Ascending aorta (tissue), 2 donors: ENCODE measurements at places on chromosomes 5 and 9.

GRCh38 chr9:117719161-117719920, 15.1 kb downstream of the TLR4 start:
- peaks cover 3% of the 10 kb centered on the region for H3K36me3 ChIP-seq
- H3K4me1 ChIP-seq: peaks cover 28% of the 10 kb centered on the region
- DNase-seq: no peak

DNA sequence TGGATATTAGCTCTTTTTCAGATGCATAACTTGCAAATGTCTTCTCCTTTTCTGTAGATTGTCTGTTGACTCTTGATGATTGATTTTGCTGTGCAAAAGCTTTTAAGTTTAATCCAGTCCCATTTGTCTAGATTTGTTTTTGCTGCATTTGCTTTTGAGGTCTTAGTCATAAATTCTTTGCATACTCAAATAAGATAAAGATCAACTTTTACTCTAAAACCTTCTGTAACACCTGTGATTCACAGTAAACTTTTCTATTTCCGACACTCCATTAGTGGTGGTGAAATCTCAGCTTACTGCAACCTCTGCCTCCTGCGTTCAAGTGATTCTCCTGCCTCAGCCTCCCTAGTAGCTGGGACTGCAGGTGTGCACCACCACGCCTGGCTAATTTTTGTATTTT, 239.0 kb upstream of the ST8SIA4 start:
- no peak overlapping the region for H3K4me3 ChIP-seq
- H3K27ac ChIP-seq: no peak overlapping the region
- no peak for DNase-seq
- no peaks in the 10 kb centered on the region for H3K27me3 ChIP-seq
- no peaks in the 10 kb centered on the region for H3K36me3 ChIP-seq
- no peaks in the 10 kb centered on the region for H3K4me1 ChIP-seq

DNA sequence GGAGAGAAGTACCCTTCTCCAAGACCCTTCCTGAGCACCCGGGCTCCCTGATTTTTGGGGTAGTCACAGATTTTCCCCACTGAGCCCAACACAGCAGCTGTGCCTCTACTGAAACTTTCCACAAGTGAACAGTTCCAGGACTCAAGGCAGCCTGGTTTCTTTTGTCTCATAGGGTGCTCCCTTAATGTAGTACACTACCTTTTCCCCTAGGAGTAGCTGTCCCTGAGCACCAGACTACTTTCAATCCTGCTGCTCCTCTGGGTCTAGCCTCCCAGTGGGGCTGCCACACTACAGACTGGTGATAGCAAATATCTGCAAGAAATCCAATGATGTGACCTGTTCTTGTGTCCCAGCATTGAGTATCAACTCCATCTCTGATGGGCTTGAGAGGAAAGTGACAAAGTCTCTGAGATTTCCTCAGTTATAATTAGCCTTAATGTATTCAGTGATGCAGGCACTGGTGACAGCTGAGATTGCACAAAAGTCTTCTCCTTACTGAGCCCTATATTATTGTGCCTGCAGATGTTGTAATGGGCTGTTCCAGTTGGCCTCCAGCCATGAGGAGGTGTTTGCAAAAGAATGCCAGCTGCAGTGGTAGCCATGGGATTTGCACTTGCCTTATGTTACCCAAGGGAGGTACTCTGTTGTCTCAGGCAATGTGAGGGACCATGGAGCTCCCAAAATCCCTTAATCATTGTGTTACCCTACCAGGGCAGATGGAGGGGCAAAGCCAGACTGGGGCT, 1802.5 kb downstream of the EFNA5 start:
- H3K27me3 ChIP-seq: no peaks in the 10 kb centered on the region
- no peak for DNase-seq
- H3K36me3 ChIP-seq: no peaks in the 10 kb centered on the region

DNA sequence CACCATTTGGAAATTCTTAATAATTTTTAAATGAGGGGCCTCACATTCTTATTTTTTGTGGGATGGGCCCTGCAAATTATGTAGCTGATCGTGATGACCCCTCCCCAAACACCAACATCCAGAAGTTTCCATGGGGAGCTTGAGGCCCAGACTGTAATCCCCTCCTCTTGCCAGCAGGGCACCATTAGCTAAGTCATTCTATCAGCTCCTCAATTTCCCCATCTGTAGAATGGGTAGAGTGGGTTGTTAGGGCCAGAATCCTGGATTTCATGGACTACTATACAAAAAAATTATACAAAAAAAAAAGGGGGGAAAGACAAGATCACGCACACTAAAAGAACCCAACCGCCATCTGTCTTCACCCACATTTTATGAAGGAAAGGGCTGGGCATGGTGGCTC, 38.4 kb downstream of the SHB start:
- H3K27ac ChIP-seq: no peak overlapping the region
- no peak for DNase-seq
- H3K4me3 ChIP-seq: no peak overlapping the region

- H3K27me3 ChIP-seq: no peaks in the 10 kb centered on the region
- no peak overlapping the region for H3K4me3 ChIP-seq
- H3K4me1 ChIP-seq: no peaks in the 10 kb centered on the region
Measured at GRCh38 chr5:26807231-26808199, 230.9 kb downstream of the CDH9 start.

DNA sequence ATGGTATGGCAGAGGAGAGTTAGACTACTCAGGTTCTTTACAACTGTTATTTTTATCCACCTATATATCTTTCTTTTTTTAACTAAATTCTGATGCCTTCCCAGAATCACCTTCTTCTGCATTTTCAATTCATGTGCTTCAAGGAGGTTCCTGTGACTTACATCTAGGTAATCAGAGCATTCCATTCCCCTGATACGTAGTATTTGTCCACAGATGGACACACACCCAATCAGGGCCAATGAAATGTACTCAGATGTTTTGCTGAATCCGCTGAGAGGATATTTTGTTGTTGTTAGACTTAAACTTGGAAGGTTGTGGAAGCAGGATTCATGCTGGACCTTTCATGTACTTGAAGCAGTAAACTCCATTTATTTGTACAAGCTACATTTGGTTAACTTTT, 159.4 kb upstream of the FER start:
- no peaks in the 10 kb centered on the region for H3K36me3 ChIP-seq
- no peaks in the 10 kb centered on the region for H3K27me3 ChIP-seq
- no peak overlapping the region for H3K4me3 ChIP-seq
- H3K27ac ChIP-seq: no peak overlapping the region
- no peak for DNase-seq
- no peaks in the 10 kb centered on the region for H3K4me1 ChIP-seq

GRCh38 chr5:106508894-106509293, 1161.8 kb downstream of the EFNA5 start:
- no peak overlapping the region for H3K4me3 ChIP-seq
- DNase-seq: no peak
- no peaks in the 10 kb centered on the region for H3K4me1 ChIP-seq
- H3K27me3 ChIP-seq: no peaks in the 10 kb centered on the region
- H3K27ac ChIP-seq: no peak overlapping the region
- no peaks in the 10 kb centered on the region for H3K36me3 ChIP-seq

DNA sequence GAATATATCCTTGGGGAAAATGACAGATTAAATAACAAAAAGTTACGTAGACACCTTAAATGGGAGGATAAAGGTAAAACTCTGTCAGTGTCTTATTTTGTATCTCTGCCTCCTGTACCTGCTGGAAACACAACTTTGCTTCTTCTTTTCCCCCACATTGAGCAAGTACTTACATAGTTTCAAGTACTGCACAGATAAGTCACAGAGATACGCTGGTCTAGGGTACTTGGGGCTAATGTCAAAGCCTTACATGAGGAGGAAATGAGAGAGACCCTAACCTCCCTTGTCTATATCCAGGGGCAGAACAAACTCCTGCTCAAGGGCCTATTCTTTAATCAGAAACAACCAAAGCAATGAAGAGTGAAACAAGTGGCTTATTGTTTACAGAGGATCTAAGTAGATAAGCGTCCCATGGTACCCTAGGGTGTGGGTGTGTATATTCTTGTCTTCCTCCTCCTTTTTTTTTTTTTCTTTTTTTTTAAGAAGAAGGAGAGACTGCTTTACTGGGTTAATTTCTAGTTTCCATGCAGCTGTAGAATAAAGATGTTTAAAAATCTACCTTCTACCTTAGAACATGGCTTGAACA, 43.1 kb downstream of the ELL2 start:
- H3K4me1 ChIP-seq: peaks cover 16% of the 10 kb centered on the region
- H3K27me3 ChIP-seq: no peaks in the 10 kb centered on the region
- H3K27ac ChIP-seq: no peak overlapping the region
- H3K4me3 ChIP-seq: no peak overlapping the region
- H3K36me3 ChIP-seq: peaks cover 6% of the 10 kb centered on the region

GRCh38 chr9:75429531-75430475, 341.5 kb downstream of the OSTF1 start:
- no peaks in the 10 kb centered on the region for H3K27me3 ChIP-seq
- DNase-seq: no peak
- no peak overlapping the region for H3K4me3 ChIP-seq
- peaks cover 13% of the 10 kb centered on the region for H3K4me1 ChIP-seq

GRCh38 chr5:54460181-54460919, 4.9 kb downstream of the HSPB3 start:
- DNase-seq: no peak
- no peaks in the 10 kb centered on the region for H3K27me3 ChIP-seq
- H3K27ac ChIP-seq: no peak overlapping the region
- H3K4me1 ChIP-seq: peaks cover 24% of the 10 kb centered on the region
- no peak overlapping the region for H3K4me3 ChIP-seq

GRCh38 chr5:178637356-178638074, 10.7 kb upstream of the CLK4 start:
- no peak overlapping the region for H3K4me3 ChIP-seq
- H3K27me3 ChIP-seq: no peaks in the 10 kb centered on the region
- no peaks in the 10 kb centered on the region for H3K4me1 ChIP-seq
- no peaks in the 10 kb centered on the region for H3K36me3 ChIP-seq
- H3K27ac ChIP-seq: no peak overlapping the region
- no peak for DNase-seq

GRCh38 chr5:151779531-151780125, 7.9 kb downstream of the G3BP1 start:
- no peak overlapping the region for H3K27ac ChIP-seq
- H3K36me3 ChIP-seq: no peaks in the 10 kb centered on the region
- no peak overlapping the region for H3K4me3 ChIP-seq
- no peaks in the 10 kb centered on the region for H3K27me3 ChIP-seq

GRCh38 chr9:127267793-127268525, 3.4 kb downstream of the GARNL3 start:
- peak overlapping the region; percentile 7 for H3K27ac ChIP-seq
- peaks cover 17% of the 10 kb centered on the region for H3K4me1 ChIP-seq
- DNase-seq: no peak
- no peak overlapping the region for H3K4me3 ChIP-seq
- H3K36me3 ChIP-seq: no peaks in the 10 kb centered on the region

- no peak for DNase-seq
- no peaks in the 10 kb centered on the region for H3K4me1 ChIP-seq
- H3K4me3 ChIP-seq: no peak overlapping the region
- no peaks in the 10 kb centered on the region for H3K36me3 ChIP-seq
Measured at GRCh38 chr5:66826696-66827095, 230.5 kb downstream of the MAST4 start.

GRCh38 chr5:179886190-179886911, 21.3 kb downstream of the TBC1D9B start:
- no peaks in the 10 kb centered on the region for H3K27me3 ChIP-seq
- no peak overlapping the region for H3K27ac ChIP-seq
- no peaks in the 10 kb centered on the region for H3K4me1 ChIP-seq
- no peak for DNase-seq
- no peak overlapping the region for H3K4me3 ChIP-seq

- DNase-seq: no peak
- no peak overlapping the region for H3K27ac ChIP-seq
- H3K36me3 ChIP-seq: no peaks in the 10 kb centered on the region
Measured at GRCh38 chr5:114221807-114222206, 140.1 kb upstream of the KCNN2 start.

- H3K4me3 ChIP-seq: no peak overlapping the region
- no peak overlapping the region for H3K27ac ChIP-seq
- H3K4me1 ChIP-seq: peaks cover 9% of the 10 kb centered on the region
Measured at GRCh38 chr5:123033157-123033671, 3.3 kb downstream of the PPIC start.

- H3K27ac ChIP-seq: no peak overlapping the region
- DNase-seq: peak; percentile 79
- H3K4me1 ChIP-seq: no peaks in the 10 kb centered on the region
- no peak overlapping the region for H3K4me3 ChIP-seq
- H3K27me3 ChIP-seq: no peaks in the 10 kb centered on the region
- no peaks in the 10 kb centered on the region for H3K36me3 ChIP-seq
Measured at GRCh38 chr9:75378036-75378435, 289.7 kb downstream of the OSTF1 start.

DNA sequence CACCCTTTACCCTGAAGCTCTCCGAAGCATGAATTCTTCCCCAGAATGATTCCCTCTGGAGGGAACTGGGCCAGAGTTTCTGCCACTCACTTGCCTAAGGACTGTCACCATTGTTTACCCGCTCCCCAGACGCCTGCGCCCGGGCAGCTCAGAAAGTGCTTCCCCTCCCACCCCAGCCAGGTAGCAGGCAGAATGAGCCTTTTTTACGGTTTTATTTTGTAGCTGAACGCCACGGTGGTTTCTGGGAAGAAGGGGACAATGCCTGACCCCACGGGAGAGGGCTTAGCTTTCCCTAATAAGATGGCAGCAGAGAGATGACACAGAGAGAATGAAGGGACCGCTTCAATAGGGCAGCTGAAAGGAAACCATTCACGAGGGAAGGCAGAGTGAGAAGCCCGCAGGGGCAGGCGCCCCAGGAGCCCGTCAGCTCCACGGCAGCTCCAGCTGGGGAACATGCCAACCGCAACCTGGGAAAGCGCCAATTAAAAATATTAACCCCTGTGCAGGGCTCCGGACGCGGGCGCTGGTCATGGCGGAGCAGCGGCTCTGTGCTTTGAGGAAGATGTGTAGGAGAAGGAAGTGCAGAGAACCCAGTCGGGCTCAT, 20.4 kb upstream of the NTNG2 start:
- H3K4me3 ChIP-seq: peak overlapping the region; percentile 41
- no peaks in the 10 kb centered on the region for H3K4me1 ChIP-seq
- no peaks in the 10 kb centered on the region for H3K36me3 ChIP-seq
- DNase-seq: no peak
- H3K27ac ChIP-seq: no peak overlapping the region

DNA sequence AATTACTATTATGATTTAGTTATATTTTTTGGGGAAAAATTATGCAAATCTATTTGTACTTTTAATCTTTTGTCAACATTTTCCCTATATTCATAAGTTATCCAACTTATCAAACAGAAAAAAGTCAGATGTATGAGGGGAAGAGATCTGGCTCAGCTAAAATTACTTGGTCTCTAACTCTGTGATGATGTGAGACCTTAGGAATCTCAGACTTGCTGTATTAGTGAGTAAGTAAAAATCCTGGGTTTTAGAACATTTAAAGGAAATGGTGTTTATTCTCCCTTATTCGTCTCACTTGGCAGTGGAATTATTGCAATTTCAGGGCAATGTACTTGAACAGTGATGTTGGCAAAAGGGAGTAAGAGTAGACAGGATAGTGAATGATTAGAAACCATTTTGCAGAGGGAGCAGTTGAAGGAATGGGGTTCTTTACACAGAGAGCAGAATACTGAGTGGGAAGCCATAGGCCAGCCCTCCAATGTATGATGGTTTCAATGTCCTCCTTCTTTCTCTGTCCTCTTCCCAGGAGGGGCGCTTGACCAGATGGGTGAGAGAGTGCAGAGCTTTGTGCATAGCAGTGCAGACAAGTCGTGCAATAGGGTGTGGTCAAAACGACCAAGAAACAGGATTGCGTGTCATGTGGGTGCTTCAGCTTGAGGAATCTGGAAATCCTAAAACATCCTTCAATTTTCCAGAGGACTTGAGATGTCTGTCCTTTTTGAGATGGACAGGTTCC, 91.7 kb downstream of the TENT4A start:
- H3K27me3 ChIP-seq: no peaks in the 10 kb centered on the region
- H3K4me1 ChIP-seq: no peaks in the 10 kb centered on the region
- H3K27ac ChIP-seq: peak overlapping the region; percentile 49
- H3K4me3 ChIP-seq: no peak overlapping the region
